WTC11 (cell line): ENCODE measurements at places on chromosomes 4 and X.

DNA sequence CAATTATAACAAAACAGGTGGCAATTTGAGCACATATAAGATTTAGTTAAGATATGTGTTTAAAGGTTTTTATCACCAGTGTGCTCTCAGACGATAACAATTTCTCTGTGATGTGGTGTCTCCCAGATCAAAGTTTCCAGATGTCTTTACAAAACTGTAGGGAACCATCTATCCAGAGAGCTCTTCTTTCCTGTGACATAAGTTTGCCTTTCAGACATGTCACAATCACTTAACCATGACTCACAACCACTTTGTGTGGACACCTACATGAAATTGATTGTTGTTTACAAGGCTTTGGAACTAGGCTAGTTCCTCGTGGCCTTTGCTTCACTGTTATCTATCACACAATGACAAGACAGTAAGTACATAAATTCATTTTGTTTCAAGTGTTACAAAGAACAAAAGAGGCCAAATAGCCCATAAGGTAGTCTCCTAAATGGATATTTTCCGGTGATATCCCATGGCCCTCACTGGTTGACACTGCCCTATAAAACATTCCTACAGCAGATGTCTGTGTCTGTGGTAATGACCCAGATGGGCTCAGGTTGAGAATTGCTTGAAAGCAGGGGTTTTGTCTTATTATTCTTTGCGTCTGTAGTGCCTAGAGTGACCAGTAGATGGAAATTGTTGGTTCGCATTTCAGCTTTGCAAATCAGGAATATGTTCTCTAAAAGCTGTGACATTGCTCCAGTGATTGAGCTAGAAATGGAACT lies 297.8 kb upstream of the FAM241A start:
- DNase-seq: no peak

DNA sequence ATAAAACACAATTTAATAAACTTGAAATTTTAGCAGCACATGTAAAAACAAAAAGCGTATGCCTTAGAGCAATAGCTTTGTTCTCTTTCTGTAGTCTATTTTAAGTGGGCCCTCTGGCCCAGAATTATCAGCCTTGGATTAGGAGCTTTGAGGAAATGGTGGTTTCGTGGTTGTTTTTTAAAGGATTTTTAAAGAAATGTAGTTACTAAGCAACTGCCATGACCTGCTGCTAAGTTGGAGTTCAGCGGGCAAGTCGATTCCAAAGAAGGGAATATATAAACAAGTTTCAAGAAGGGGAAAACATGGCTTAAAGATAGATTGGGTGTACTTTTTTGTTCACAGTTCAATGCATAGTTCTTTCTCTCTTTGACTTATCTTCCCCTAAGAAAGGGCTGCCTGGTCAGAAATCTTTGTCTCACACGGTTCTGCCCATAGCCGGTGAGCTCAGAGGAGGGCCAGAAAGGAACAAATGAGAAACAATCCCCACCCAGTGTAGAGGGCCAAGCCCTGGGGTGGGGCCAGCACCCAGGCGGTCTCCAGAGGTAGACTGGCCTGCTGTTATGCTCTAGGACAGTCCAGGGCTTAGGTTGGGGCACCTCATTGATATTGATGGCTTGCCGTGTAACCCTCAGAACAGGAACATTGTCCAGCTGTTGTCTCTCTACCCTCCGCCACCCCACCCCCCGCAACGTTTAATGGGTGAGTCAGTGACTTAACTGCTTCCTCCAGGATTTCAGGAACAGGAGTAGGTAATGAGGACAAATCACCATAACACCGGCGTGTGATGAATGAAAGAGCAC lies 32.5 kb downstream of the DLG3 start:
- DNase-seq: peak; percentile 15

- no peak for DNase-seq
Observed at GRCh38 chr4:2339458-2340271, 77.8 kb upstream of the MXD4 start.

DNA sequence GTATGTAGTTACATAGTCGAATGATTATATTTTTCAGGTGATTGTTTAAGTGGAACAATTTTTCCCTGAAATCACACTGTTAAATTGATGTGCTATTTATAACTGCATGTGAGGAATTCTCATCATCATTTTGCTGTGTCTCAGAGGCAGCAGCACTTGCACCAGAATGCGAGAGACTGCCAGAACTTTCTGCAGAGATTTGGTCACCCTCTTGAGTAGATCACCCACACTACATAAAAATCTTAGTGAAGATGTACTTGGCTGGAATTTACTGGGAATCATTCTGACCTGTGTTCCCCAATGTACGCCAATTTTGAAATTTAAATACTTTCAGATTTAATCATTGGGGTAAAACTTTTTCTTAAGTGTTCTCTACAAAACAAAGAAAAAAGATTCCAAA lies 5.4 kb downstream of the UGT2B4 start:
- no peak for DNase-seq

GRCh38 chrX:83819304-83819703 lies 41.6 kb upstream of the CYLC1 start:
- DNase-seq: peak; percentile 14

DNA sequence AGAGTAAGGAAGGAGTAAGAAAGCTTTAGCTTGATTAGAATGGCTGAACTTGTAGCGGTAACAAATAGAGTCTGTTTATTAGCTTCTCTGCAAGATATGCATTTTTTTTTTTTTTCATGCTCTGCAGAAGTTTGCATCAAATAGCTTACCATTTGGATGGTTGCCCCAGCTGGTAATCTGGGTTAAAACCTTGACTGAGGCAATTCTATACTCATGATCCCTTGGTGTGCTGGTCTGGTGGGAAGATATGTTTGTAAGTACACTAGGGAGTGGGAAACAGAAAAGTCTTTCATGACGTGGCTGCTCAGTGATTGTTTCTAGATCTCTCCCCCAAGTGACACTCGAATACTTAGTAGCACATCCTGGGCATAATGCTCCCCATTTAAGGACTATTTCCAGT lies 32.1 kb downstream of the SEPTIN11 start:
- no peak for DNase-seq

- no peak for DNase-seq
Observed at GRCh38 chrX:133608406-133608805, 193.1 kb upstream of the GPC4 start.

- DNase-seq: no peak
Observed at GRCh38 chr4:94302191-94302590, 40.4 kb downstream of the HPGDS start.

DNA sequence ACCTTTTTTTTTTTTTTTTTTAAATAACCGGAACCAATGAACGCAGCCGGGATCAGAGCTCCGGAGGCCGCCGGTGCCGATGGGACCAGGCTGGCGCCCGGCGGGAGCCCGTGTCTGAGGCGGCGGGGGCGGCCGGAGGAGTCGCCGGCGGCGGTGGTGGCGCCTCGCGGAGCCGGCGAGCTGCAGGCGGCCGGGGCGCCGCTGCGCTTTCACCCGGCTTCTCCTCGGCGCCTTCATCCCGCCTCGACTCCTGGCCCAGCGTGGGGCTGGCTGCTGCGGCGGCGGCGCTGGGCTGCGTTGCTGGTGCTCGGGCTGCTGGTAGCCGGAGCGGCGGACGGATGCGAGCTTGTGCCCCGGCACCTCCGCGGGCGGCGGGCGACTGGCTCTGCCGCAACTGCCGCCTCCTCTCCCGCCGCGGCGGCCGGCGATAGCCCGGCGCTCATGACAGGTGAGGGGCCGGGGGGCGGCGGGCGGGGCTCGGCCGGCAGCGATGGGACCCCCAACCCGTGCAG lies 337 bp downstream of the STIM2 start:
- peak; percentile 55 for DNase-seq

- no peak for DNase-seq
Observed at GRCh38 chr4:139669890-139670289, 4.3 kb downstream of the MGST2 start.

GRCh38 chr4:110510955-110511544 lies 35.1 kb downstream of the ENPEP start:
- no peak for DNase-seq

GRCh38 chrX:83512111-83512510 lies 4.0 kb downstream of the POU3F4 start:
- no peak for DNase-seq

- no peak for DNase-seq
Observed at GRCh38 chr4:76568262-76568661, 133.2 kb downstream of the SHROOM3 start.

DNA sequence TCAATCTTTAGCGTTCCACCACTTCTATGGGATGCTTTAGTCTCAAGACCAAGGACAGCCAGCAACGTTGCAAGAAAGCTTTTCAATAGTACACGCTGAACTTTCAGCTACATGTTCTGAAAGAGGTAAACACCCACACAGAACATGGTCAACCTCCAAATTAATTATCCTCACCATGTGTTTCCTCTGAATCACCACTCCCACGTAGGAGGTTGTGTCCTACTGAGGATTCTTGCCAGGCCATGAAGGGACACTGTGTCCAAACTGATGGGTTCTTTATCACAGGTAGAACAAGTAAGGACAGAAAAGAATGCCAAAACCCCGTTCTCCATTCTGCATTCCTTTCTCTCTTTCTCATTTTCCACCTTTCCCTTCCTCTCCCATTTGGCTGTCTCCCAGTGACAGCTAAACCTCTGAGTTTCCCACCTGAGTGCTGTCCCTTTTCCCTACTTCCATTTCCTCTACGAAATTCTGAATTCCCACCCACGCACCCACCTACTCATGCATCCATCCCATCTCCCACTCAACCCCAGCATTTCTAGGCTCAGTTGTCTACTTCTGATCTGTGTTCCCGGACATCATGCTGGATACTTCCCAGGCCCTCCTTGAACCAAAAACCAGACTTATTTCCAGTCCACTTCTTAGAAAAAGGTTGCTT lies 29.0 kb upstream of the GPM6B start:
- no peak for DNase-seq

DNA sequence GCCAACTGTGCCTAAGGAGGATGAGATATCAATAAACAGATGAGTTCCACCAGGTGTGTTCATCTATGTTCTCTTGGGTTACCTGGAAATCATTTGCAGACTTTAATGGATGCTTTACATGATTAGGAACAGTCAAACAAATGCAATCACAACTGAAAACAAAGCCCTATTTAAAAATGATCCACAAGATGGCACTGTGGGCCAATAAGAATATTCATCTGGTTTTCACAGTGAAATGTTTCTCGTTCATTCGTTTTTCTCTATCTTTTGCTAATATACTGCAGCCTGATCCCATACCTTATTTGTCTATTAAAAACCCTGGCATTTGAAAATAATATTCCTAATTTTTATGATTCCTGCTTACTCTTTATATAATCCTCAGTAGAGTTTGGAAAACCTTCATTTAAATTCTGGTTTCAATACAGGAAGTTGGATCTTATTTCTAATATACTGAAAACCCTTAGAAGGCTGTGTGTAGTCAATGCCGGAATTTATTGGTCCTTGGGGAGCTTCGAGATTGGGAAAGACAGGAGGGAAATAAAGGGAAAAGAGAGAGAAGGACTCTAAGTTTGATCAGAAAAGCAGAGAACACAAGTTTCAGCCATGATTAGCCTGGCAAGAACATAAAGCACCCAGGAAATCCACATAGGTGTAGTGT lies 63.8 kb upstream of the TAPT1 start:
- no peak for DNase-seq

GRCh38 chrX:43958529-43958928 lies 14.7 kb downstream of the NDP start:
- no peak for DNase-seq

DNA sequence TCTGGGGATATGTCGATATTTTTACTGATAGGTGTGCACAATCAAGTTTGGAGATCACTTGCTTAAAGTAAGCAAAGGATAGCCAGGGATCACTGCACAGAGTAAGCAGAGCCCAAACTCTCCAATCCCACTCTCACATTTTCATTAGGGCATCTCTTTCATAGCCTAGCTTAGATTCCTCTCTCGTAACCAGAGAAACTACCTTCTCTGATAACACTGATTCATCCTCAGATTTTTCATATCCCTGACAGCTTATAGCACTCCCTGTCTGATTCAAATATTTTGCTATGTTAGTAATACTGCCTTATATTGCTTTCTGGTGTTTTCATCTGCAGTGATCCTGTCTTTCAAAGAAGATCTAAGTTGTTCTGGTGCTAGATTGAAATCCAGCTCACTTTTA lies 123.7 kb downstream of the CBLL2 start:
- DNase-seq: no peak

DNA sequence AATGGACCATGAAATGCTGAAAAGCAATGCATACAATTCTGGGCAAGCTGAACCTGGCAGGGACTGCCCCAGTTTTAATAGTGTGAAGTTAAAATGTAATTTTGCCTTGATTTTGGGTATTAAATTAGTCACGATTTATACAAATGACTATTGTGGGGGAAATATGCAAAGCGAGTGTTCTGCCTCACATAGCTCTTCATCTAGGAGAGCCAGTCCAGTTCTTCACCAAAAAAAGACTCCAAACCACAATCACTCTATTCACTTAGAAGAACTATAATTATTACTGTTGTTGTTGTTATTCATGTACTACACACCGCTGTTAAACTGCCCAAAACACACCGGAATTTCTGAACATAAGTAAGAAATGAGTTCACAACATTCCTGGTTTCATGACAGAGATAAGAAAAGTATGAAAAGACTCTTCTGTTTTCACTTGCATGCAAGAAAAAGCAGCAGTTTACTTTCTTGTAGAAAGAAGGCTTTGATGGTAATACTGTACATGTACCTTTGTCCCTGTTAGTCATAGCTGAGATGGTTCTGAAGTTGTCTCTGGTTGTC lies 101.9 kb downstream of the QRFPR start:
- no peak for DNase-seq

DNA sequence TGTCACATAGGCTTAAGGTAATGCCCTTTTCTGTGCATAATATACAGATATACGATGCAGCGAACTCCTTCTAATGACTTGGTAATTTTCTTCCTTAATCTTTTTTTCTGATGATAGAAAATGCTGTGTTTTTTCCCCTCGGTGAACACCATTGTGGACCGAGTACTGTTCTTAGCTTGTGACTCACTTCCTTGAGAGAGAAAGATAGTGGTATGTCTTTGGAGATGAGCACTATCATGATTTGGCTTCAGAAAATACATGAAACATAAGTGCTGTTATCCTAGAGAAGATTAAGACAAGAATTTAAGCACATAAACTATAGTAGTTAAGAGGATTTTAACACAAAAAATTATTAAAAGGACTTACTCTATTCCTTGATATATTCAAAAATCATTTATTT lies 63.9 kb downstream of the RS1 start:
- DNase-seq: no peak

GRCh38 chr4:78322032-78322431 lies 229.5 kb upstream of the ANXA3 start:
- no peak for DNase-seq

DNA sequence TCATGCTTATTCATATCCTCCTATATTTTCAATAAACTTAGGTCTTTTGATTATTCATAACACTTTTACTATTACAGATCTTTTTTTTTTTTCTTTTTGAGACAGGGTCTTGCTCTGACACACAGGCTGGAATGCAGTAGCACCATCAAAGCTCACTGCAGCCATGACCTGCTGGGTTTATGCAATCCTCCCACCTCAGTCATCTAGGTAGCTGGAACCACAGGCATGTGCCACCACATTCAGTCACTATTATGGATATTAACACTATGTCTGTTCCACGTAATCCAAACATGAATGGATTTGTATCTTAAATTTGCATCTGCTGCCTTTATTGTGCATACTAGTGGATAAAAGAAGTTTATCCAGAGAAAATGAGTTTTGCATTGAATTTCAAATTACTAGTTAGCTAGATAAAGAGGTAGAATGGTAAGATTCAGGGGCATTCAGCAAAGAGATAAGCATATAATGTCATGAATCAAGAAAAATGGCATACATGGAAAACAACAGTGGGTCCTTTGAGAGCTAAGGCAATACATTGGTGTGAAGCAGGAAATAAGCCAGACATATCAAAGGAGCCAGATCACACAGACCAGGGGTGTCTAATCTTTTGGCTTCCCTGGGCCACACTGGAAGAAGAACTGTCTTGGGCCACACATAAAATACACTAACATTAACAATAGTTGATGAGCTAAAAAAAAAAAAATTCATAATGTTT lies 13.9 kb downstream of the ANAPC10 start:
- no peak for DNase-seq
